NCI-H226 (cell line): ENCODE measurements at places on chromosomes 6 and 20.

DNA sequence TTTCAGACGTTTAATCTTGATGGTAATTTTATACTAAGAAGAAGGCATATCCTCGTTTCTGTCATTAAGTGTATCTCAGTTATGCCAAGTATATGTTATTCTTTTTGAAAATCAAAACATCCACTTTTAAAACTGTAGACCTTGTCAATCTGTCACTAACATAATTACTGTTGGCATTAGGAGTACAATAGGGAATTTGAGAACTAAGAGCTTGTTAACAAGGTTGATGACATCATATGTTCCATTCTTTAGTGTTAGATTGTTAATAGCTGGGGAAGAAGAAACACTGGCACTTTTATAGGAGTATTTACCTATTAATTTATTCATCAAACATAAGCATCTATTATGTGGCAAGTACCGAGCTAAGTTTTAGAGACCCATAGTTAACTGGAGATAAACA lies 76.2 kb downstream of the MAP3K4 start:
- no peak for DNase-seq

- DNase-seq, result no peak
These were observed 774.2 kb upstream of the FLRT3 start for GRCh38 chr20:15111654-15112053.

GRCh38 chr6:30985490-30985889 lies 2.0 kb downstream of the MUC21 start:
- DNase-seq, result peak; percentile 25

- peak; percentile 84 for DNase-seq
These were observed 539.4 kb upstream of the JARID2 start for GRCh38 chr6:14706378-14706929.

DNA sequence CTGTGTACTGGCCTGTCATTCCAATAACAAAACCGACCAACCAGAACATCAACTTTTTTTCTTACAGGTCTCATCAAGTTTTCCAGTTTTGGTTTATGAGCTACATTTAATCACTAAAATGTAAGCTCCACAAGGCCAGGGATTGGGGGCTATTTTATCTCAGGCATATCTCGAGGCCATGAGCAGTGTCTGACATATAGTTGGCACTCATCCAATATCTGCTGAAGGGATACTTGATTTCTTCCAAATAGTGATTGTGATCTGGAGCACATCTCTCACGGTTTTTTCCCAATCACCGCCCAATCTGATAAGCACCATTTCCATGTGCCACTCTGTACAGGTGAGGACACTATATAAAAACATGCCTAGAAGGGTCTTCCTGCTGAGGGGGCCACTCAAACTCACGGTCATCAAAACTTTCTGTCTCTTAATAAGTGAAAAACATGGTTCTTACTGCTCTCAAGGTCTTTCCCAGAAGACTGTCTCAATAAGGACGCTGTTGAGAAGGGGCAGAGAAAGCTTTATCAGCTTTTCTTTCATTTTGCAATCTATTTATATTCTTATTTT lies 65.5 kb downstream of the MAN1A1 start:
- DNase-seq, result no peak

- DNase-seq, result no peak
These were observed 35.1 kb upstream of the RFPL4B start for GRCh38 chr6:112311950-112312547.

DNA sequence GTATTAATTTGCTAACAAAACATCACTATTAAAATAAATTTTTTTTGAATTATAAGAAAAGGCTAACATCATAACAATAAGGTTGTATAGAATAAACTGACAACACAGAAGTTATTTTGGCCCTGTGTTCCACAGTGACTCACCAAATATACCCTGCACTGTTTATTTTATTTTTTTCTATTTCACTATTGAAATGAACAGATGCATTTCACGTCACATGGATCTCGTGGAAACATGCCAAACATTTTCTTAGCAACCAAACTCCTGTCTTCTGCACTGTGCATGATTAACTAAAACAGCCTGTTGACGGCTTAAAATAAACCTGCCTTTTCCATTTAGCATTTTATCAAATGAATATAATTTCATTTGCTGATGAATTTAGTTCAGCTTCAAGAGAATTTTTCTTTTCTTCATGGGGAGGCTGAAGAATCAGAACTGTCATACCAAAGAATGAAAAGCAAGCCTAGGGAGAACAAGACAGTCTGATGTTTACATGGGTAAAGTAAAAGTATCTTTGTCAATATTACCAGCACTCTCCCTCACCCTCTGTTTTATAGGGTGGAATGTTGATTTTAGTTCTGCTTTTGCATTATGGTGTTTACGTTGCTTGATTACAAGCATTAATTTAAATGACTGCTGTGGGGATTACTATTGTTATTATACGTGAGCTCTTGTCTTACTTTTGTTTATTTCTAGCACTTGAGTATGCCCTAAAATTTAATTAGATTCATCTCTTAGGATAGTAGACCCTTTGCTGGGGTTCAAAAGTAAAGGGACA lies 115.3 kb downstream of the LCA5 start:
- peak; percentile 86 for DNase-seq

DNA sequence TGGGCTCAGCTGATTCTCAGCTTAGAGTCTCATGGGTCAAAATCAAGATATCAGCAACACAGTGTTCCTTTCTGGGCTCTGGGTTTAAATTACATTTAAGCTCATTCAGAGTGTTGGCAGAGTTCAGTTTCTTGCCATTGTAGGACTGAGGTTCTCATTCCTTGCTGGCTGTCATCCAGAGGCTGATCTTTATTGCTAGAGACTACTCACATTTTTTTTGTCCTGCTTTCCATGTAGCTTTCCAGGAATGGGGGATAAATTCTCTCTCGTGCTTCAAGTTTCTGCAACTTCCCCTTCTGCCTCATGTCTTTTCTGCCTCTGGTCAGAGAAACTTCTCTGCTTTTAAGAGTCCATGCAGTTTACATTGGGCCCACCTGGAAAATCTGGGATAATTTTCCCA lies 86.9 kb downstream of the RFX6 start:
- DNase-seq, result no peak

- DNase-seq, result no peak
These were observed 315.5 kb downstream of the TENT5A start for GRCh38 chr6:81436990-81437389.

DNA sequence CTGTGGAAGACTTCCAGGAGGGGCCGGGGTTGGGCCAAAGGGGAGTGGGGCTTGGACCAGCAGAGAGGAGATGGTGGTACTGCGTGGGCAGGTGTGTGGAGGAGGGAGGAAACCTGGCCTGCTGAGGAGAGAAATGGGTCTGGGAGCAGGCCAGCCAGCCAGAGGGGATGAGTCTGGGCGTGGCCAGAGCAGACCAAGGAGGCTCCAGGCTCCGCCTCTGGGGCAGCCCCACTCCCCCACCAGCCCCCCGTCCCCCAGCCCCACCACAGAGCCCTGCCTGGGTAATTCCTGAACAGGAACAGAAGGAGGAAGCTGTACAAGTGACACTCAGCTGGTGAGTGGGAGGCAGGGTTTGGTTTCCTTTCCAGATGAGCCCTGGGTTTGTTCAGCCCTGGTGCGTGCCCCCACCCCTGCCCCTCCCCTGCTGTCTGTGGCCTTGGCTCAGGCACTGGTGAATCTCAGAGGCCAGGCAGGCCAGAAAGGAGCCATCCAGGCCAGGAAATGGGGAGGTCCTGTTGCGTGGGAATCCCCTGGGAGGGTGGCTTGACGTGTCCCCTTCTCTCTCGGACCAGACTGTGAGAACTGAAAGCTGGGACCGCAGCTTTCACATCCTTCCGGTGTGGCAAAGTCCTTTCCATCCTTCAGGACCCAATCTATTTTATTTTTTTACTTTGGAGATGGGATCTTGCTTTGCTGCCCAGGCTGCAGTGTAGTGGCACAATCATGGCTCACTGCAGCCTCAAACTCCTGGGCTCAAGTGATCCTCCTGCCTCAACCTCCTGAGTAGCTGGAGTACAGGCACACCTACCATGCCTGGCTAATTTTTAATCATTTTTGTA lies 9.4 kb upstream of the SRC start:
- no peak for DNase-seq

DNA sequence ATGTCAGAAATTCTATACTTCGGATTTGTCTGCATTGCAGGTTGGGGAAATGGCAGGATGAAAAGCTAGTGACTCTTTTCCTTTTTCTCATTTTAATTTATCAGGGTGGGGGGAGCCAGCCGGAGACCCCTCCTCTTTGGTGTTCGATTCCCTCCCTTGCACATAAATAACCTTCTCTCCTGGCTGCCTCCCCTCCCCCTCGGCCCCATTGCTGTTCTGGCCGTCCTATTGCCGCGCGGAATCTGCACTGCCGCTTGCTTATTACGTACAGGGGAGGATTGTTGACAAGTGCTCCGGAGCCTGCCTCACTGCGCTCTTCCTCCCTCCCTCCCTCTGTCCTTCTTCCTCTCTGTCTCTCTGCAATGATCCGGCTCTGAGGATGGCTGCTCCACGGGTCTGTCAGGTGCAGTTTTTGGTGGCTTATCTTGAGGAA lies 154.7 kb downstream of the JARID2 start:
- DNase-seq, result no peak

DNA sequence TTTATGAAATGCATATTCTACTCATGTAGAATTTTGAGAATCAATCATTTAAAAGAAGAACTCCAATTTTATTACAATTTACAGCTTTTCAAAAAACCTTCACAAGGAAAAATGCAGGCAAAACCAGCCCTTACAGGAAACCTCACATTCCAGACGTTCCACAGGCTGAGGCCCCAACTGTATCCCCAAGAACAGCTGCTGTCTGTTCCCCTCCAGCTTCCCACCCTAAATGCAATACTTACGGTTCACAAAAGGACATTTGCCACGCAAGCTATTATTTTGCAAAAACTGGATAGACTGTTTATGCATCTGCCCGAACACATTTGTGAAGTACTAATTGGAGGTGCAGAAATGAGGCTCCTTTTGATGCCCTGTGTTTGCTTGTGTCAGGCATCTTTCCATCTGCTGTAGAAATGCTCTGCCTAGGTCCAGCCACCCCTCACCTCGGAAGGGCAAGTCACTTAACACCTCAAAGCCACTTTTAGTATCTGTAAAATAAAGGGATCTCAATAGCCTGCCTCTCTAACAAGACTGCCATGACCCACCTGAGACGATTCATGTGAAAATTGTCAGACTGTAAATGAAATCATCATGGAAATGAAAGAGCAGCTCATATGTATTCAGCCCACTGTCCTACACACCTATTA lies 26.5 kb downstream of the PDE10A start:
- DNase-seq, result no peak

GRCh38 chr6:158713469-158713868 lies 63.6 kb downstream of the SYTL3 start:
- DNase-seq, result no peak

- DNase-seq, result no peak
These were observed 650 bp downstream of the DCBLD1 start for GRCh38 chr6:117483004-117483644.

- DNase-seq, result peak; percentile 57
These were observed 150.0 kb downstream of the GJA10 start for GRCh38 chr6:90044182-90044832.

DNA sequence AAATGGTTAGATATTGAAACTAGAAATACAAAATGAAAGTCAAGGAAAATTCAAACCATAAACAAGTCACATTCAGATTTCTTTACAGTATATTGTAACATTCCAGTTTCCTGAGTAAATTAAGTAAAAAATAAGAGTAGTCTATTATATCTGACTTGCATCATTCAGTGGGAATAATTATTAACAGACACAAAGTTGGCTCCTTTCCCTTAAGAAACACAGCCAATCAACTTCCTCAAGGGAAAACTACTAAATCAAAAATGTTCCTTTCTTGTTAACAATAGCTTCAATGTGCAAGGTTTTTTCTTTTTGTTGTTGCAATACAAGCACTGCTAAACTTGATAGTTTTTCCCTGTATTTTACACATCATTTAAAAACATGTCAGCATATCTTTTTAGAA lies 33.2 kb downstream of the DNAAF9 start:
- no peak for DNase-seq

- DNase-seq, result no peak
These were observed 112.5 kb downstream of the EDN3 start for GRCh38 chr20:59412875-59413284.

- no peak for DNase-seq
These were observed 24.7 kb upstream of the BAG2 start for GRCh38 chr6:57147401-57147800.

- no peak for DNase-seq
These were observed 17.8 kb upstream of the TAGAP start for GRCh38 chr6:159062564-159062945.

- no peak for DNase-seq
These were observed 693.1 kb downstream of the UTRN start for GRCh38 chr6:144978208-144978607.

DNA sequence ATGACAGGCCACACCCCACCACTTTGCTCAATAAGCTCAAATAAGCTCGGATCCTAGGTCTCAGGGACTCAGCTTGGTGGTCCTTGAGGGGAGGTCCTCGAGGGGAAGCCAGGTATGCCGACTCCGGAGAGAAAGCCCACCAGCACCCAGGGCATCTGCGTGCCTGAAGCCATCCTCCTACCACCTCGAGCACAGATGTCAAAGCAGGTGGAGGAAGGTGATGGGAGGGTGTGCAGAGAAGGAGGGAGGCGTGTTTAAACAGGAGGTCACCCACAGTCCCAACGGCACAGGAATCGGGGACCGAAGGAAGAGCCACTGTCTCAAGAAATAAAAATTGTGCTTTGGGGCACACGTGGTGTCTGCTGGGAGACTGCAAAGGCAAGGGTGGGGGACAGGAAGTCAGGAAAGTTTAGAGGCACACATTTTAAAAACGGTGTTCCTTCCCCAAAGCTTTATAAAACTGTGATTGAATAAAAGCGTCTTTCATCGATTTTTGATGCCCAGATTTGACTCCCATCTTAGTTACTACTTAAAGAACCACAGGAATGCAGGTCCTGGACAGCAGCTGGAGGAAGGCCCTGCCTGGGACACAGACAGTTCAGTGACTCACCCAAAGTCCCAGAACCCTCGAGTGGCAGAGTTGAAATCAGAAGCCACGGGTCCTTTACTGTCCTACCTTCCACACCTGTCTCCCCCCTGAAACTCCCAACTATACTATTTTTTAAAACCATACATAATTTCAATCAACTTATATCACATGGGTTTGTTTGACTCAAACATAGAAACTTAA lies 221.0 kb upstream of the PDE10A start:
- DNase-seq, result no peak

GRCh38 chr6:6328451-6328850 lies 8.0 kb upstream of the F13A1 start:
- no peak for DNase-seq

DNA sequence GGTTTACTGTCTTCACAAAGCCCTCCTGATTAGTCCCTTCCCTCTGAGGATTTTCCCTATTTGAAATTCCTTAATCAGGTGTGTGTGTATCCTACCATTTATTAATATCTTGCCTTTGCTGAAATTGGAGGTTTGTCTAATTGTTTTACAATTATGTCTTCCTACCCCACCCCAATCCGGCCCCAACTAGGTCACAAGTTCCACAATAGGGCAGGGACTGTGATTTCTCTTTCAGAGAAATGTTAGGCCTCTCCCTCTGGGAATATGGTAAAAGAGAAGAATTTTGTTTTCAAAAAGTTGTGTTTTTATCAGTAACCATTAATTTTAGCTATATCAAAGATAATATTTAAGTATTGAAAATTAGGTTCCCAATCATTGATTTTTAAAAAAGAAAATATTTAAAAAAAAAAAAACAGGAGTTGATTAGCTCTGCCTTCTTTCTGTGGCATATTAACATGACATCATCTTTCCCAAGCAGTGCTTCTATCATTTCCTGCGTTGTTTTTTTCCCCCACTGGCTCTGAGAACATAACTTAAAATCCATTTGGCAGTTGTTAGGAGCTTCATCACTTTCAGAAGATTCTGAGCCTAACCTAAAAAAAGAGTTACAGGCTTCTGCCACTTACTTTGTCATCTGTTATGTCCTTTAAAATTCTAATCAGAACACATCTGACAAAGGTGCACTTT lies 36.1 kb downstream of the BLOC1S5 start:
- peak; percentile 6 for DNase-seq

GRCh38 chr6:36350082-36350481 lies 13.4 kb upstream of the BNIP5 start:
- DNase-seq, result no peak
